ENCODE measurements at places on chromosomes 3 and 15.

DNA sequence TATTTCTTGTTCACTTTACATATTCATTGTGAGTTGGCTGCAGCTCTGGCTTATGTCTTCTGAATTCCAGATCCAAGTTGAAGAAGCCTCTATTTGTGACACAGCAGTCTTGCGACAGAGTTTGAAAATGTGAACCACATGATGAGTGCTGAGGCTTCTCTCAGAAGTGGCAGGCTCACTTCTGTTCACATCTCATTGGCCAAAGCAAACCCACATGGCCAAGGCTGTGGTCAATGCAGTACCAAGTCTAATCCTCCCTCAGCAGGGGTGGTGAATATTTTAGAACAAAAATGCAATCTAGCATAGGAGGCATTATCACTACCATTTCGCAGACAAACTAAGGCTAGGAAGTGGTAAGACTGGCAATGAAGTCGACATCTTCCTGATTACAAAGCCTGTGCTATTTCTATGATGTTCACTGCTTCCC is 45.2 kb downstream of the CDCP1 start:
- DNase-seq: no peak

GRCh38 chr3:40169983-40170382 is 139.5 kb upstream of the EIF1B start:
- DNase-seq: no peak

DNA sequence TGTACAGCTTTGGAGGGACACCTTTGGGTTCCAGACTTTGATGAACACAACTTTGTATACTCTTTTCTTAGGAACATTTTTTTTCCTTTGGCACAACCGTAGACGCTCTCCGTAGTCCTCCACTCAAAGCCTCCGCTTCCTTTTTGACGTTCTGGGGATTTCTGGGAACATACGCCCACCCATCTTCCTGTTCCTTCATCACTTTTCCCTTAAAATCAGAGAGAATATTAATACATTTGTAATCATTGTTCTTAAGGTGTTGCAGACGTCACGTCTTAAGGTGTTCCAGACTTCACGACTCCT is 405 bp upstream of the SPG21 start:
- no peak for DNase-seq

GRCh38 chr3:55161231-55161630 is 233.4 kb upstream of the LRTM1 start:
- DNase-seq: no peak

DNA sequence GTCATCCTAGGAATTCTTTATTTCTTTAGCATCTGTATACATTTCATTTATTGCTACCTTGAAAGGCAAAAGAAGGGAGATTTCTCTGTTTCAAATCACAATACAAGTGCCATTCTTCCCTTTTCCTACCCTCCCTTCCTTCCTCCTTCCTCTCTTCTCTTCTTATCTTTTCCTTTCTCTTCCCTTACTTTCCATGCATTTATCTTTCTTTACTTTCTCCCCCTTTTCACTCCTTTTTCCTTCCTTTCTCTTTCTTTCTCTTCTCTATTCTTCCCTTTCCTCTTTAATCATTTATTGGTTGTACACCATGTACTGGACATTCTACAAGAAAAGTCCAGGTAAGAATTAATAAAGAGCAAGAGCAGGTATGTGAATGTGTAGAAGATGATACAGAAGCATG is 251.0 kb upstream of the PEX5L start:
- no peak for DNase-seq

- no peak for DNase-seq
Observed at GRCh38 chr3:45552794-45553371, 41.7 kb upstream of the LIMD1 start.

DNA sequence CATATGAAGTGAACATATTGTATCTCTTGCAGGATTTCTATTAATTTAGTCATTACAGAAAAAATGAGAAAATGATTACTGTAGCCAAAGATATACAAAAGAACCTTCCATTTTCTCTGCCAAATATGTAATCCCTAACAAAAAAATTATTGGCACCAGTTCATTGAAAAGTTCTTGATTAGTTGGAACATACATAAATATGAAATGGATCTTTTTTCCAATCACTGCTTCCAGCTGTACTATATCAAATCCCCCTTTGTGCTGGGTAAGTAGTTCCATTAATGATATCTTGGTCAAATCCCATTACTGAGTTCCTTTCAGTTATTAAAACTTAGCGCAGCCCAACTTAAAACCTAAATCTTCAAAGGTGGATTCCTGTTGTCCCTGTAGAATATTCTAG is 263.8 kb downstream of the SLC9A9 start:
- DNase-seq: no peak

DNA sequence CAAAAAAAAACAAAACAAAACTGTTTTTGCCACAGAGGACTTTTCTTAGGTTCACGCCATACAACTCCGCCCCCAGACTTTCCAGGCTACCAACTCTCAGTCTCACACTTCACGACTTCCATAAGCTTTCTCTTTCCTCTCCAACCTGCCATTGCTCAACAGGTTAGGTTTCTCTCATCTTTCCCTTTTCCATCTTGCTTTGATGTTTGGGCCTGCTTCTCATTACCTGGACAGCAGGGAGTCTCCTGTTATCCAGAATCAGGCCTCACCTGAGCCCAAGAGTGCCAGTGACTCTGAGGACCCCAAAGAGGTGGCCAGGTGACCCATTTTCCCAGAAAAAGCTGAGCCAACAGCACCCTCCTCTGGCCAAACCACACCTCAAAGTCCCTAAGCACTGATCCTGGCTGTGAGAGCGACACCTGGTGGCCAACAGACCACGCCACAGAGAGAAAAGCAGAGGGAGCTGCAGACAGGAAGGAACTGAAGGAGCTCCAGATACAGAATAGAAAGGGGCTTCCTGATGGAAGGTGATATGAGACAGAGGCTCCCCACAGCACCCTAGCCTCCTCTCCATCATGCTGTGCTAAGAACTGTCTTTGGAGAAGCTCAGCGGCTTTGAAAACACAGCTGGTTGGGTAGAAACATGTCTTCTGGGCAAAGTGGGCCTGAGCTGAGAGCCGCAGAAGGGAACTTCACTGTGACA is 4.0 kb downstream of the CCDC51 start:
- peak; percentile 67 for DNase-seq

- DNase-seq: no peak
Observed at GRCh38 chr3:152197451-152197850, 71.3 kb upstream of the MBNL1 start.

DNA sequence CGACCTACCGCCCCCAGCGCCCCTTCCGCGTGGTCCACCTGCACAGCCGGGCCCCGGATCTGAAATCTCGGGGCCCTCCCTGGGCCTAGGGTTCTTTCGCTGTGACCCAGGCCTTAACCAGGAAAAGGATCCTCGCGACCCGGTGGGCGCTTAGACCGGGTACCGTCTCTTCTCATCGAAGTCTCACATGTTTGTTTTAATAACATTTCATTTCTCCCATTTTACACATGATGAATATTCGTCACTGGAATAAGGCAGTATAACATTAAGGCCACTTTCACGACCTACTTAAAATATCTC is 277 bp upstream of the DALRD3 start:
- DNase-seq: no peak

- no peak for DNase-seq
Observed at GRCh38 chr3:159604151-159604581, 384.5 kb upstream of the IL12A start.

DNA sequence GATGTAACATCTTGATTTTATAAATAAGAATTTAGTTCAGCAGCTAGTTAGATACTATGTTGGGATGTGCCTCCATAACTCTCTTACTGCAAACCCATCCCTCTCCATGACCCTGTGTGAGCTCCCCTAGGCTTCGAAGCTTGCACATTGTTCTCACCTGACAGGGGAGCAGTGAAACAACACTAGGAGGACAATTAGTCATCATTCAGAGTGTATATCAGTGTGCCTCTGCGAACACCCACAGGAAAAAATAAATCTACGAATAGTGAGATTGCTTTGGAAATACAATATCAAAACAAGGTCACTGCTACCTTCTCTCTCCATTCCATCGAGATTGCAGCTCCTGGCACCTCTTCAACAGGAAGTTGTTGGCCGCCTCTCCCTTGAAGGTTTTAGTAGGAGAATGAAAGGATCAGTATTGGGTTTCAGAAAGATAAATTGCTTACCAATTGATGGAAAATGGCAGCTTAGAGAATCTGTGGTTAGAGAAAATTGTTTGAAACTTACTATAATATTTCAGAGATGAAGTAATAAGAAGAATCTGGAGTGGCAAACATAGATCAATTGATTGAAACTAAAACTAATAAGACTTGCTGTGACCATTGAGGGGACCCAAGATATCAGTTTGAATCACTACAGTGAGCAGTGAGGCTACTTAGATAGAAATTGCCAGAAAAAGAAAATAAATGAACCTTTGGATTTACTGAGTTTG is 103.2 kb downstream of the CHL1 start:
- DNase-seq: no peak

- no peak for DNase-seq
Observed at GRCh38 chr3:170977949-170978745, 48.4 kb downstream of the SLC2A2 start.

DNA sequence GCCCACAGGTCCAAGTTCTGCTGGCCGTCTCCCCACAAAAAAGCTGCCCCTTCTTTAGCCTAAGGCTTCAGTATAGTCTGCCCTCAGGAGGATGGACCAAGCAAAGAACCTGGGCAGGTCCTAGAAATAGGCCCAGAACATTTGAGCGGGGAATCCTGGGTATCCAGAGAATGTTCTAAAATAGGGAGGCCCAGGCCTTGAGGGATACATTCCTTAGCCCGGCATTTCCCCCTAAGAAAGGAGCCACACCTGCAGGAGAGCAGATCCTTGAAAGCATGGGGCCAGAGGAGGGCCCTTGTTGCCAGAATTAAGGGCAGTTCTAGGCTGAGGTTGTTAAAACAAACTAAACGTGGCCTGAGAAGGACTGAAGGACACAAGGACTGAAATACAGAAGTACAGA is 20.6 kb upstream of the MEX3B start:
- DNase-seq: no peak

- no peak for DNase-seq
Observed at GRCh38 chr3:38054499-38055001, 15.5 kb downstream of the DLEC1 start.

GRCh38 chr3:10192953-10193691 is 28.4 kb downstream of the IRAK2 start:
- no peak for DNase-seq

DNA sequence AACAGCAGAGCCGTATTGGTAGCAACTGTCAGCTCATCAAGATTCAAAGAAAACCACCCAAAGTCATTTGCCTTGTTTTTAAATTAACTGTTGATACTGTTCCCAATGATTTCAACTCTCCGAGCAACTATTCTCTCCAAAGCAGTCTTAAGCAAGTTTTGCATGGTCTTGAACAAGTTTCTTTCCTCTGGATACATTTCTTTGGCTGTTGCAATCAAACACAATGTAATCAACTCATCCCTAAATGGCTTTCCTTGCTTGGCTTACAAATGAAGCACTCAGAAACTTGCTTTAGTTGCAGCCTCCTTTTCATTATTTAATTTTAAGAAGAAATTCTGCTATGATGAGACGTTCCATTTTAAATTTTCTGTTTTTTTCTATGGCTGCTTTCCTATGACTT is 15.5 kb upstream of the MUC13 start:
- no peak for DNase-seq

All from stimulated activated CD8-positive, alpha-beta memory T cell treated with anti-CD3 and anti-CD28 coated beads, Interleukin-7, amount 100 ng/mL, for 24 hours (primary cell).